Mesothelial cell of epicardium (in vitro differentiated cells): ENCODE measurements at places on chromosomes 13 and 19.
A peak's percentile ranks its signal among the peaks of the same experiment; 100 is the strongest.

GRCh38 chr19:13521066-13521465, 14.8 kb upstream of the CACNA1A start:
- DNase-seq = no peak

DNA sequence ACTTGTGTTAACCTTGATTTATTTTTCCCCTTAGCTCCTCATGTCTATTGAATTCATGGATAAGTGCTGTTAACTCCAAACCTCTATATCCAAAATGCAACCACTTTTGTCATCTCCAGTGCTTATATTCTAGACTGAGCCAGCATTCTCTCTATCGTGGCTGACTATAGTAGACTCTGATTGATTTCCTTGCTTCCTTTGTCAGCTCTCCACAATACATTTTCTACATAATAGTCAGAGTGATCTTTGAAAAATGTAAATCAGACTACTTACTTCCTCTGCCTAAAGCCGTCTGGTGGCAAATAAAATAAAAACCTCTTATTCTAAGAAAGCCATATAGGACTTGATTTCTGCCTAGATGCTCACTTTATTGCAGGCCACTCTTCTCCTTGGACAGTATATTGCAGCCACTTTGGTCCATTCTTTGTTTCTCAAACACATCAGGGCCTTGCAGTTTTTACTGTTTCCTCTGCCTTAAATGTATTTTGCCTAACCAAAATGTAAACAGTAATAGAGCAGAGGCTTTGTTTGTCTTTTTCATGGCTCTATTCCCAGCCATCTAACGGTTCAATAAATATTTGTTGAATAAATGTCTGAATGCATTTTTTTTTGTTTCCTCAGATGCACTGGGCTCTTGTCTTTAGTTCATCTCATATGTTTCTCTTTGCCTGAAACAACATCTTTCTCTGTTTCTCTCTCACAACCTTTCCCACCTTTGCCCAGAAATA, 243.6 kb upstream of the CSNK1A1L start:
- DNase-seq = no peak

GRCh38 chr19:10876459-10877240, 5.3 kb downstream of the CARM1 start:
- no peak for DNase-seq

DNA sequence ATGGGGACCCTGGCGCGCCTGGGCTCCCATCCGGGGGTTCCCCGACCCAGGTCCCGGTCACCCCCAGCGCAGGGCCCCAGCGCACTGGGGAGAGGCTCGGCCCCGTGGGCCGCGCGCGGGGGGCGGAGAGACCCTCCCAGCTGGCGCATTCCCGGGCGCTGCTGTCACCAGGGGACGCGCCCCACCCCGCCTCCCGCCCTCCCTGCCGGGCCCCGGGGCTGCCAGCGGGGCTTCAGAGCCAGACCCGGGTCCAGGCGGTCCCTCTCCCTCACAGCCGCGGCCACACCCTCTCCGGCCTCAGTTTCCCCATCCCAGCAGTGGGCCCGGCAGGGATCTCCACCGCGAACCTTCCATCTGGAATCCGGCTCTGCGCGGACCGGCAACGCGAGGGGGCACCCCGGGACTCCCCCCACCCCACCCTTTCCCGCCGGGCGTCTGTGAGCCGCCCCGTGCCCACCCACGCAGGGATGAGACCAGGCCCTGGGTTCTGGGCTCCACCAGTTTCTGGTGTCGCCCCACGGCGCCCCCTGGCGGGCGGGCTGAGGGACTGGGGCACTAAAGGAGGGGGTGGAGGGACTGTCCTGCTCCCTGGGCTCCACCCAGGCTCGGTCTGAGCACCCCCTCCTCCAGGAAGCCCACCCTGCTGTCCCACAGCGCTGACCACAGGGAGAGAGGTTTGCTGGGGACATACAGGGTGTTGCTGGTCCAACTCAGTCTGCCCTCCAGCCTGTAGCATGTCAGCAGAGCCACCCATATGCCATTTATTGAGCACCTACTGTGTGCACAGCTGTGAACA, 878 bp upstream of the ADAMTSL5 start:
- DNase-seq = peak; percentile 61
